ENCODE measurements at places on chromosomes 6 and 20.
A peak's percentile ranks its signal among the peaks of the same experiment; 100 is the strongest.

DNA sequence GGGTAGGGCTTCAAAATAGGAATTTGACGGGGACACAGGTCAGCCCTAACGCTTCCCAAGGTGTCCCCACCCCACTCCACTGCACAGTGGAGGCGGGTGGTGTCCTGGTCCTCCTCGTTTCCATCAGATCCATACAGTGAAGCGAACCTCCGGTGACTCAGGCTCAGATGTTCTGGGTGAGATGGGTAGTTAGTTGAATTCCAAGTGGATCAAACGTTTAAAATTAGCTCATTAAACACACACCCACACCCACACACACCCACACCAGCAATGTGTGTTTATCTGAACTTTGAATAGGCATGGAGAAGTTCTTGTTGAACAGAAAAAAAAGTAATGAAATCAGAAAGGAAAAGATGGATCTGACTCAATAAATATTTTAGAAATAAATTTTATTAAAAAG lies 58.9 kb downstream of the CDH4 start:
- DNase-seq, result no peak

DNA sequence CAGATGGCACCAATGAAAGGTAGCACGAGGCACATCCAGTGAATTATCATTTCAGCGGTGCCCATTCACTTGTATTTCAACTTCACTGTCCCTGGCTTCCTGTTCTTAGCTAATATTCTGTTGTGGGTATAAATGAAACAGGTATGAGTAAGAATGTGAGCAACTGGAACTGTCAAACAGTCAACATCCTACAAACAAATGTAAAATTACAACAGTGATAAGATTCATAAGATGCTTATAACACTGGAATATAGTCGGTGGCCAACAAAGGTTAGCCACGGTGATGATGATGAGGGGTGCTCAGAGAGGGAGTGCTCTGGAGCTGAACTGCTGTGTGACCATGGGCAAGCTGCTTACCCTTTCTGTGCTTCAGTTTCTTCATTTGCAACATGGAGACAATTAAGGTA lies 74.9 kb upstream of the TOX2 start:
- DNase-seq, result no peak

DNA sequence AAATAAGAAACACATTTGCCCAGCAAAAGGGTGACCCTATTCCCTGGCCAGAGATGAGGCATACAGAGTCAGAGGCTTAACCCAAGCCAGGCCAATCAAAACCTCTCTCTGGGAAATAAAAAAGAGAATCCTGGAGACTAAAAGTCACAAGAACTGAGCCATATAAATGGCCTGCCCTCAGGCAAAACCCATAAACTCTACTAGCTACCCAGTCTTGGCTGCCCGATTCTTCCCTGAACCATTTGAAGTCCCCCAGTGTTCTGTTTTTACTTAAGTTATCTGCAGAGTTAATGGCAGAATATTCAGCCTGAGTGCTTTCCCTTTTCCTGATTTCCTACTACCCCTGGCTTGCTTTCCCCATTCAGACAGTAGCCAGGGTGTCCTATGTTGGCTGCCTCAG lies 13.9 kb downstream of the KCNK15 start:
- DNase-seq, result no peak

GRCh38 chr6:45706319-45706718 lies 309.3 kb downstream of the CLIC5 start:
- no peak for DNase-seq

DNA sequence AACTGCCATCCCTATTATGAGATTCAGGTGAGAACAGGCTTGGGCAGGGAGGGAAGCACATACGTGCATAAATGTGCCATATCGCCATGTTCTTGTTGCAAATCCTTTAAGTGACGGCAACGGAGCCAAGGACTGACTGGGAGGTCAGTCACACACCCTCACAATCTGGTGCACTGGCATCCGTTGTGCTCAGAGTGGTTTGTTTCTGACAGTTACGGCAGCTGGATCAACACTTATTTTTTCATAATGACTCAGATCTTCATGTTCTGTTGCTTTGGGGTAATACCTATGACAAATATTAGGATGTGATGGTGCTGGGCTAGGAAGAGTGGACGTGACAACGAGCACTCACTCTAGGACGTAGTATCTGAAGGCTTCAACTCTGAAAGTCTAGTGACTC lies 56.2 kb upstream of the PREP start:
- no peak for DNase-seq

DNA sequence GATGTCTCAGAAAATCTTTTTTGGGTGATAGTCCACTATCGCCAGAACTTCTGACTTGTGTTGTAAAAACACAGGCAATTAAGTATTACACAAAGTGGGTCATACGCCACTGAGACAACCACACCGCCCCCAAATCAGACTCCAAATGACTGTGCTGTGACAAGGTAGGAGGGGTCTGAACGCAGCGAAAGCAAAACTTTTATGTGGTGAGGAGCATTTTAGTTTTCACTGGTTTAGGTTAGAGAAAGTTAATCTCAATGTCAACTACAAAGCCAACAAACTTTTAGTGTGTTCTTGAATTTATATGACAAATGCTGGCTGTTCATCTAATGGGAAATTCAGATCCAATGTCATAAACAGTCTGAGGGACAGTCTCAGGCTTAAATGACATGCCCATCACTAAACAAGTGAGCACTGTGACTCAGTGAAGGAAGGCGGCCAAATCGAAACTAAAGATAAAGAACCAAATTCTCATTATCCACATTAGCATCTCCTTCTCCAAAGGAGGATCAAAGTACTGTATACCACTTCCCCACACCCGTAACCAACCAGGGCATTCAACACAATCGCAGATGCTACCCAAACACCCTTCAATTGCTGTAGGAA lies 186.7 kb downstream of the GJA10 start:
- DNase-seq, result no peak

- DNase-seq, result peak; percentile 6
Observed at GRCh38 chr6:88823998-88824397, 139.4 kb downstream of the RNGTT start.

DNA sequence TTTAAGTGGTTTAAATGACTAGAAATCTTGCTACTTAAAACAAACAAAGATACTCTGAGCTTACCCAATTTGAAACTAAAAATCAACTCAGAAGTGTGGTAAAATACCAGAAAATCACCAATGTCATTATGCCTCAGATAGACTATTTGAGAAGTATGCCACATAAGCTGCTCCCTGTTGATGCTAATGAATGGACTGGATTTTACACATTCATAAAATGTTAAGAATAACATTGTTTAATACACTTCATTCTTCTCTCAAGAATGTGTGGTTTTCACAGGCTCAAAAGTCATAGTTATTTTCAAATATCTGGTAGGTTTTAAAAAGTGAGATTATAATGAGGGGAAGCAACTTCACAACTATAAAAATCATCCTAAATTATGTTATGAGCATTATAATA lies 170.6 kb downstream of the TASP1 start:
- DNase-seq, result no peak

DNA sequence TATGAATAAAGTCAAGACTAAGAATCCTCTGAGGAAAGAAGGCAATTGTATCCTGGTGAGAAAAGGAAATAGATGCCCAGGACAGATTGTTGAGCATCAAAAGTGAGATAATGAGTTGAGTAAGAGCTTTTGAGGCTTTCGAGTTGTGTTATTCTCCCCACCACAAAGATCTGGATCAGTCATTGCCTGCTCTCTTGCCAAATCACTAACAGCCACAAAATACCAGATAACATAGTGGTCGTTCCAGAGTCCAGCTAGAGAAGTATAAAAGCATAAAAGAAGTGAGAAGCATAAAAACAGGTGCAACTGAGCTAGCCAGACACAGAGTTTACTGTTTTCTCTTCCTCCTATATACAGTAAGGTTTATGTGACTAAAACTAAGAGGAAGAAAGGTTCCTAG lies 4.9 kb downstream of the SPINT4 start:
- DNase-seq, result no peak

- no peak for DNase-seq
Observed at GRCh38 chr6:14089224-14089623, 28.3 kb upstream of the CD83 start.

DNA sequence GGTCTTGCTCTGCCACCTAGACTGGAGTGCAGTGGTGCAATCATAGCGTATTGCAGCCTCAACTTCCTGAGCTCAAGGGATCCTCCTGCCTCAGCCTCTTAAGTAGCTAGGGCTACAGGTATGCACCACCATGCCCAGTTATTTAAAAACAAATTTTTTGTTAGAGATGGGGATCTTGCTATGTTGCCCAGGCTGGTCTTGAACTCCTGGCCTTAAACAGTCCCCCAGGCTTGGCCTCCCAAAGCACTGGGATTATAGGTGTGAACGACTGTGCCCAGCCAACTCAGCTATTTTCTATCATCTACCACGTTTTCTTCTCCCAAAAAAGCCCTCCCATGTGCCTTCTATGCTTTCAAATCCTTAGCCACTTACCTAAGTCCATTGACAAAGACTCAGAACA lies 243.7 kb upstream of the SOX4 start:
- DNase-seq, result no peak

GRCh38 chr6:1497761-1498105 lies 108.4 kb downstream of the FOXF2 start:
- DNase-seq, result no peak

DNA sequence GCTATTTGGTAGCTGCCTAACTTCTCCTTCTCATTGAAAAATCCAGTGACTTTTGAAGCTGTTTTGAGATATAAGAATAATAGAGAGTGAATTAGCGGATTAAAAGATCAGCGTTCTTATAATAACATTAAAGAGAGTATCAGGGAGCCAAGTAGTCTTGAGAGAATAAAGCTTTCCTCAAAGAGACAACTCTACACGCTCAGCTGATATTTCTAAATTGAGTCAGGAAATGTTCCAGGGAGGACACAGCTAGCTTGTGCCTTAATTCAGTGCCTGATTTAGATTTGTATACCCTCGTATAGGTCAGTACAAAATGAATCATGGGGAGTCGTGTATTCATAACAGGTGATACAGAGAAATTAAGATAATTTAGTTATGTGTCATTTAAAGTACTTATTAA lies 75.1 kb upstream of the QKI start:
- DNase-seq, result no peak

DNA sequence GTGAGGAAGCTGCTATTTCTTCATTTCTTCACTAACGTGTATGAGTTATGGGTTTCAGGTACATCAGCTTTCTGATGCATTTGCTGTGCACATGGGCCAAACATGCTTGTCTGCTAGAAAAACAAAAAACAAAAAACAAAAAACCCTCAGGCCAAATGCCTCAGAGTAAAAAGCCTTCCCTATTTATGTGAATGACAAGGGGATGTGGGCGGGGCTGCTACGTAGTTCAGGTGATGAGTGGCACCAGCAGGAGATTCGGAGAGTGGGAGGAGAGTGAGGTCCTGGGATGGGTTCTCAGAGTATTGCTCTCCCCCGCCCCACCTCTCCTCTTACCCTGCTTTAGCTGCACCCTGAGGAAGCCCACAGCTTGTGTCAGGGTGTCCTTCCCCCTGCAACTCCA lies 596.8 kb upstream of the JAG1 start:
- no peak for DNase-seq

- peak; percentile 77 for DNase-seq
Observed at GRCh38 chr20:53623454-53624211, 30.0 kb upstream of the ZNF217 start.

GRCh38 chr6:55433446-55434130 lies 106.3 kb downstream of the GFRAL start:
- DNase-seq, result peak; percentile 3

- DNase-seq, result no peak
Observed at GRCh38 chr6:43277643-43278523, 20.2 kb upstream of the SLC22A7 start.

DNA sequence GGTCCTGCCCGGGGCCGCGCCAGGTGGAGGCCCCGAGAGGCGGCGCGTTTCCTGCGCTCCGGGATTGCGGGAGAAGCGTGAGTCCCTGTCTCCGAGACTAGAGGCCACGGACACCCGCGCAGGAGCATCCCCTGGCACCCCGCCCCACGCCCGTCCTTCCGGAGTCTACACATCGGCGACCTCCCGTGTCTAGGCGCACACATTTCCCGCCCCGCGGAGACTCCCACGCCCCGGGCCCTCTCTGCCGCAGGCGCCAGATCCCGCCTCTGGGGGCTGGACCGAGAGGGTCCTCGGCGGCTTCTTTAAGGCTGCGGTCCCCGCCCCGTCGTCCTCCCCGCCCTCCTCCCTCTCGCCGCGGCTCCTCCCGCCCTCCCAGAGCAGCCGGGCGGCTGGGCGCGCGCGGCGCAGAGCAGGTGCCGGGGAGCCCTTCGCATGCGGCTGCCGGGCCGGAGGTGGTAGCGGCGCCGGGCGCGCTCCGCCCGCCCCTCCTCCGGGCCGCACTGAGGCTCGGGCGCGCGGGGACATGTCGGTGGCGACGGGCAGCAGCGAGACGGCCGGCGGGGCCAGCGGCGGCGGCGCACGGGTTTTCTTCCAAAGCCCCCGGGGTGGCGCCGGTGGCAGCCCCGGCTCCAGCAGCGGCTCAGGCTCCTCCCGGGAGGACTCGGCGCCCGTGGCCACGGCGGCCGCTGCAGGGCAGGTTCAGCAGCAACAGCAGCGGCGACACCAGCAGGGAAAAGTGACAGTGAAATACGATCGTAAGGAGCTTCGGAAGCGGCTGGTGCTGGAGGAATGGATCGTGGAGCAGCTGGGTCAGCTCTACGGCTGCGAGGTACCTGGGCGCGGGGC lies at the start of gene PPP1R14C:
Gene PPP1R14C, plus strand, starts transcription at position 375 of the 846 bp plus-strand sequence. Its CDS starts 149 bp downstream, at position 524.
- peak; percentile 45 for DNase-seq
